Uterine smooth muscle cell (primary cell): ENCODE measurements at places on chromosomes 16 and 17. TPM values are rescaled to one million over a fixed set of nuclear protein-coding genes. Genes with fewer than 3 reads are reported as not detected.

CCL15 gene
- total RNA-seq = not detected in 2 replicates

TP53TG3C gene
- not detected in 2 replicates for total RNA-seq

POLR2C gene
- 90.2 and 115 TPM in 2 replicates for total RNA-seq

AGRP gene
- not detected in 2 replicates for total RNA-seq
